GM04503 (cell line): ENCODE measurements at places on chromosomes 1 and 21.

GRCh38 chr1:220775240-220775853 lies 11.4 kb upstream of the MTARC1 start:
- no peak for DNase-seq

DNA sequence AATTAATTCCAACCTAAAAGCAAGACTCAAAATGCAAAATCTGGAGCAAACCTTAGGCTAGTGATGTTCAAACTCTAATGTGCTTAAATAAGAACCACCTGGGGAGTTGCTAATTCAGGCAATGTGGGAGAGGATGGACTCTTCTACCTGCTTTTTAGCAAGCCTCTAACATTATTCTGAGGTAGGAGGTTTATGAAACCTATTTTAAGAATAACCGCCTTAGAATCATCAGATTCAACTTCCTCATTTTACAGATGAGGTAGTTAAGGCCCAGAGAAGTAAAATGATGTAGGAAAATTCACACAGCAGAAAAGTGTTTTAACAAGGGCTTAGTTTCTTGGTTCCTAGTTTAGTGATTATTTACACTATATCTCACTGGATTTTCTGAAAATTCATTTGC lies 8.6 kb upstream of the NTNG1 start:
- DNase-seq = no peak

- DNase-seq = no peak
Measured at GRCh38 chr1:24199291-24199900, 12.3 kb upstream of the IFNLR1 start.

DNA sequence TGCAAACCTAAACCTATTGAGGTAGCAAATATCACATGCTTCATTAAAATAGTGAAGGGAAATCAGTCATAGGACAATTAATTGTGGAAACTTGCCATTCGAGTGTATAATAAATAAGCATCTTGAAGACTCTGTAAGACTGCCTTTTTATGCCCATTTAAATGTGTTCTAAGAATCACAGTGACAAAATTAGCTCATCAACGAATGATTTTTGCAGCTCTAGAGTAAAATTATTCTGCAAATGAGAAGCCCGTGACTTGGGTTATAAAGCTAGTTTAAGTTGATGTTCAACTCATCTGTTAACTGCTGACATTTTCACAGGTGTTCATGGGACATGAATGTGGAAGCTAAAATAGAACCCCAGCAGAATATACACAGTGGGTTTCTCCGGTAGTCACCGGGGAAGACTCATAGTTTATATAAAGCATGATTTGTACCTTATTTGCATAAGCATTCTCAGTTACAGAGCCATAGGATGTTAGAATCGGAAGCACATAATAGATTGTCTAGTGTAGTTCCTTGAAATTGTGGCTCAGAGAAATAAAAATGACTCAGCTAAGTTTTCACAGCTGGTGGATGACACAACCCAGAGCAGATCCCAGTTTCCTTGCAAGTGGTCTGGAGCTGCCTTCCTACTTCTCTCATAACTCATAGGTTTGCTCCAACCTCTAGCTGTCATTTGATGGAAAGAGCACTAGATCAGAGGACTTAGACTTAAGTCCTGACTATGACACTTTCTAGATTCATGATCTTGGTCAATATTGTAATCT lies 107.3 kb downstream of the UCHL5 start:
- DNase-seq = peak; percentile 34

GRCh38 chr1:89603651-89604413 lies 29.1 kb upstream of the LRRC8C start:
- peak; percentile 12 for DNase-seq

DNA sequence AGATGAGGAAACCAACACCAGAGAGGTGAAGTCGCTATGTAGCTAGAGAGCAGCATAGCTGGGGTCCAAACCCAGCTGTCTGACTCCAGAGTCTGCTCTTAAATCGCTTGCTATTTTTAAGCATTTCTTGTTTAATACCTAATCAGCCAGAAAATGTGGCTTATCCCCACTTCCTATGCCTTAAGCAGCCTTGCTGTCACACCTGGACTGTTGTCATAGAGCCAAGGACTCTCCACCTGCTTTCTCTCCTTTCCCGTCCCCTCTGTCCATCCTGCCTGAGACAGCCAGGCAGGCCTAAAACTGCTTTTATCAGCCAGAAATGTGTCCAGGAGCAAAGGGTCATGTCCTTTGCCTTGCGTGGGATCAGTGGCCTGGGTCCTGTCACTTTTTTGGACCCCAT lies 28.3 kb upstream of the EPHA8 start:
- no peak for DNase-seq

DNA sequence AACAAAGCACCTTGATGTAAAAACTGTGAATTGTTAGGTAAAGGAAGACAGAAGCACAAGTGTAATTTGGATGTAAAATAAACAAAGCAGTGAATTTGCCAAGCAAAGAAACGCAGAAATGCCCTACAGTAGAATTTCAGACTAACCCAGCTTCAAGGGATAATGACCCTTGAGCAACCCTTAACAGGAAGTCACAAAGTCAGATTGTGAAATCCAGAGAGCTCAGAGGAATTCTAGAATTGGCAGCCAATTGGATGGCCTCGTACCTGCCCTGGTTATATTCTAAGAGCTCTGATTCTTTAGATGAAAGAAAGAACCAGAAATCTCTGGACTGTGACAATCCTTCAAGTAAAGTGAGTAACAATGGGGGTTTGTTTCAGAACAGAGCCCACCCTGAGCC lies 152.7 kb upstream of the CHRM3 start:
- DNase-seq = no peak

- DNase-seq = no peak
Measured at GRCh38 chr1:193787061-193787460, 600.6 kb upstream of the B3GALT2 start.

DNA sequence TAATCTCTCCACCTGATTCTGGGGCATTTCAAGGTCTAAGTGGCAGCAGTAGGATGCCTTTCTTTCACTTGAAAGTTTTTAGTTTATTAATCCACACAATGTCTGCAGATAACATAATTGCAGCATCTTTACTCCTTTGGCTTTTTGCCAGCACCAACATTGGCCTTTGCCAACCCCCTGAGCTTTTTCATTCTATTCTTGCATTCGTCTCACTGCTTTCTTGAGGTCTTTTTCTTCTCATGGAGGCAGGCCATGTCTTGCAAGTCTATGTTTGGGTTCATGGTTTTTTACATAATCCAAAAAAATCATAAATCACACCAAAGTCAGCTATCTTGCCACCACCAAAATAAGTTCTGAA lies 30.4 kb upstream of the COG2 start:
- no peak for DNase-seq

- DNase-seq = no peak
Measured at GRCh38 chr1:67747671-67748546, 62.9 kb downstream of the GADD45A start.

DNA sequence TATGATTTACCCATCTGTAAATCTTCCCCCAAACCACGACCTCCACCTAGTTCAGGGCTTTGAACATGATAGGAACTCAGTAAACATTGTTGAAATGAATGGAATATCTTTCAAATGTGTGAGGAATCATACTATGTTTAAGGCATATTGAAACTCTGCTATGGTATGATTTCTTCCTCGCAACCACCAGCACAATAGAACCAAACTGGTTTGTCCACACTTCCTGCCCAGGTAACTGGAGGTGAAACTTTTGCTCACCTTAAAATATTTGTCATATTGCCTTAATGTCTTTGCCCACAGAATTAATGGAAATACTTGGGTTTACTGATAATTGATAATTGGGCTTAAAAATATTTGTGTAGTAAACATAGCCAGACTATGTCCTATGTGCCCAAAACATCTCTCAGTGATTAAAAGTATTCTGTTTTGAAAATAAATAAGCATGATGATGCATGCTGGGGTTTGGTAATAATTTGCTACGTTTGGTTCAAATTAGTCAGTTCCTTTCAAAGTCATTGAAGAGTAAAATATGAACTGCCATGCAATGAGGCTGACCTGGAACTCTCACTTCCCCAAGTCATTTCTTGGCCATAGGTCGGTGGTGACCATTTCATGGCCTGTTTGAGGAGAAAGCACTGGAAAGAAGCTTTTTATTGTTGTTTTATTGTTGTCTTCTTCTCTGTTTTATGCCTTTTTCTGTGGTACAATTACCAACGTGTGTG lies 73.3 kb downstream of the TNFSF18 start:
- DNase-seq = no peak

DNA sequence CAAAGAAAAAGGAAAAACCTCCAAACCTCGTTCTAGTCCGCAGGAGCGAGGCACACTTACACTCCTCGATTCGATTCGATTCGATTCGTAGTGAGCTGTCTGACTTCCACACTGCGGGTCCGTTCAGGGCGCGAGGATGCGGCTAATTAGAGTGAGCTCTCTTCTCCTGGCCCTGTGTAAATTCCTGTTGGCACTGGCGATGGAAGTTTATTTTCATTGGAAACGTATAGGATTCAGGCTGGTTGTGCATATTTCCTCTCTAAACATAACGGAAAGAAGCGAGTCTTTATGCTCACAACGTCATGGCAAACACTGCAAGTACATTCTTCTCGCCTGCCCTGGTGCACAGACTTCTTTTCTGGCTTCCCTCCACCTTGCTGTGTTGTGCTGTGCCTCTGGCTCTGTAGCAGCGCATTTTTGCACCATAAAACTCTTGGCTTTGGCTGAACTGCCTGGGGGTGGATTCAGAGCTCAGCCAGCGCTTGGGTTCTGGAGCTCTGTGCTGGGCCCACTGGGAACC lies 2.7 kb downstream of the HUNK start:
- no peak for DNase-seq

DNA sequence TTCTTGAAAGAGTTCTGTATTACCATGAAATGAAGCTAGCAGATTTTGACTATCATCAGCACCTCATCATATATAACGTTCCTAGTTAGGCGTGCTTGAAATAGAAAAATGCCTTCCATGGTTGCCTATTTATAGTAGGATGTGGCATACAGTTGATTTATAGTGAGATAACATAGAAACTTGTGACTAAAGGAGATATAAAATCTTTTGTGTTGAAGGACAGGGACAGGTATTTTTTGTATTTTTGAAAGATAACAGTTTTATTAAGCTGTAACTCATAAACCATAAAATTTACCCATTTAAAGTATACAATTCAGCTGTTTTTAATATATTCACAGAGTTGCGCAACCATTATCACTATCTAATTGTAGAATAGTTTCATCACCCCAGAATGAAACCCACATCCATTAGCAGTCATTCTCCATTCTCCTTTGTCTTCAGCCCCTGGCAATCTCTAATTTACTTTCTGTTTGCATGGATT lies 19.3 kb downstream of the SPEN start:
- no peak for DNase-seq

DNA sequence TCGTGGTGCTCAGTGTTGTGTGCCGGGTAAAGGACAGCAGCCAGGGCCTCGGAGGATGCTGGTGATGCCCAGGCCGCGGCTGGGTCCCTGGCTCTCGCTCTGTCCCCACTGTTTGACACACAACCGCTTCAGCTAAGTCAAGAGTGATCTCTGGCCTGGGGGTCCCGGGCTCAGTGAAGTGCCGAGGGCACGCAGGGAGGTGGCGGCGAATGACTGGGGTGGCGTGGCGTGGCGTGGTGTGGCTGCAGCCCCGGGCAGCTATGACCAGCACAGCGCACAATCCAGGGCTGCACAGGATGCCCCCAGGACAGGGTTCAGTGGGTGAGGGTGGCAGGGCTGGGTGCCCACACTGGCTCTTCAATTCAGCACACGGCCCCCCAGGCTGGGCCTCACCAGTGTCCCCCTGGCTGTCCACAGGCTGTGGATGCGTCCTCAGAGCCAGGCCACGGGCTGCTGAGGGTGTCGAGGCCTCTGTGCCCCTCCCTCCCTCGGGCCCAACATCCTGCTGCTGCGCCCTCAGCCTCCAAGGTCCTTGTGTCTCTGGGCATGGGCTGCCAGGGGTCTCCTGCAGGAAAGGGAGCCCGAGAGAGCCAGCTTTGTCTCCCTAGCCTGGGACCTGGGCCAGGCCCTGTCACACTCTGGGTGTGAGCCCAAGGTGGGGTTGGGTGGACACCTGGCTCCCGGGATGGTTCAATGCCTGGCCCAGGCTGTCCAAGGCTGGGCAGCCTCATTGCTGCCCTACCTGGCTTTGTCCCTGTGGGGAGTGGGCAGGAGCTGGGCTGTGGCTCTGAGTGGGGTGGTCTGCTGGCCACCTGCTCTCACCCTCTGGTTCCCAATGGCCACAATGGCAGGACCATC lies 12.0 kb upstream of the SKI start:
- DNase-seq = no peak

DNA sequence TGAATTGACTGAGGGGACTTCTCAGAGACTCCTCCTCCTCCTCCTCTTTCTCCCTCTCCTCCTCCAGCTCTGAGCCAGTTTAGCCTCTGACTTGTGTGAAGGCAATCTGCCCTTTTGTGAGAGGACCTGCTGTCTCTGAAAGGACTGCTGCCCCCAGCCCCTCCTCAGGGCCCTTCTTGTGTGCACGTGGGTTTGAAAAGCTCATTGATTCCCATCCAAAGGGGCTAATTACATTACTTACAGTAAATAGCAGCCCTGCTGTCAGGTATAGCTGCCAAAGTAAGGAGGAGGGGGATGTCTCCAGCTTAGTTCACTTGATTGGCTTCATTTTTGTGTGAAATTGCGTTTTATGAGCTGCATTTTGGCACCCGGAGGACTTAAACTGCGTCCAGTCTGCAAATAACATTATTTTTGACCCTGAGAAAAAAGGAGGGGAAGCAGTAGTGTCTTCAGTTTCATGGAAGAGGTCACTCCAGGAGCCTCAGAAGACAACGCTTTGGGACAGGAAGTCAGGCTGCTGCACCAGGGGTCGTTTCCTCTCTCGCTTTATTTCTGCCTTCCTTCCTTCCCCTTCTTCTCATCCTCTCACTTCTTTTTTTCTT lies 1.8 kb upstream of the LHX9 start:
- DNase-seq = no peak

GRCh38 chr1:43729816-43730463 lies 22.6 kb downstream of the ST3GAL3 start:
- DNase-seq = no peak

DNA sequence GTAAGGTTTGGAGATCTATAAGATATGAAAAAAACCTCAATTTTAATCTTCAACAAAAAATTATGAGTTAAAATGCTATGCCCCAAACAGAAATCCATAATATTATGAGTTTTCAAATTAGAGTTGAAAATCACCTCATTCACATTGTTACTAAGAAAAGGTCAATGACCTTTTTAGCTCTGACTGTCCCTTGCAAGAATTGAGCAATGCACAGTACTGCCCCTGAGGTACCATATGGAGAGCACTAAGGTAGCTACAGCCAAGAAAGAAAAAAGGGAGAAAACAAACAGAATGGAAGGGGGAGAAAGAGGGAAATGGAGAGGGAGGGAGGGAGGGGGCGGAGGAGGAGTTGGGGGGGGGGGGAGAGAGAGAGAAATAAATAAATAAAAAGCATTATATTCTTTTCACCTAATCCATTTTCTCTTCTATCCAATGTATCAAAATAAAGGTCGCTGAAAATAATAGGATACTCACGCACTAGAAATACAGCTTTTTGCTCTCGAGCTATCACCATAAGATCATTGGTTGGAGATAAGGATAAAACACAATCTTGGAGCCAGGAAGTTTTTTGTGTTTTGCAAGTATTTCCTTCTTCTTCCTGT lies 58.8 kb downstream of the RAB3GAP2 start:
- no peak for DNase-seq

GRCh38 chr1:89995598-89996449 lies 914 bp downstream of the ZNF326 start:
- no peak for DNase-seq
